Activated CD4-positive, alpha-beta T cell treated with anti-CD3 and anti-CD28 coated beads, Interleukin-2, amount 10 ng/mL, durations not matched to agents 24 days and 14 days (primary cell): ENCODE measurements at places on chromosomes 2 and 18.

DNA sequence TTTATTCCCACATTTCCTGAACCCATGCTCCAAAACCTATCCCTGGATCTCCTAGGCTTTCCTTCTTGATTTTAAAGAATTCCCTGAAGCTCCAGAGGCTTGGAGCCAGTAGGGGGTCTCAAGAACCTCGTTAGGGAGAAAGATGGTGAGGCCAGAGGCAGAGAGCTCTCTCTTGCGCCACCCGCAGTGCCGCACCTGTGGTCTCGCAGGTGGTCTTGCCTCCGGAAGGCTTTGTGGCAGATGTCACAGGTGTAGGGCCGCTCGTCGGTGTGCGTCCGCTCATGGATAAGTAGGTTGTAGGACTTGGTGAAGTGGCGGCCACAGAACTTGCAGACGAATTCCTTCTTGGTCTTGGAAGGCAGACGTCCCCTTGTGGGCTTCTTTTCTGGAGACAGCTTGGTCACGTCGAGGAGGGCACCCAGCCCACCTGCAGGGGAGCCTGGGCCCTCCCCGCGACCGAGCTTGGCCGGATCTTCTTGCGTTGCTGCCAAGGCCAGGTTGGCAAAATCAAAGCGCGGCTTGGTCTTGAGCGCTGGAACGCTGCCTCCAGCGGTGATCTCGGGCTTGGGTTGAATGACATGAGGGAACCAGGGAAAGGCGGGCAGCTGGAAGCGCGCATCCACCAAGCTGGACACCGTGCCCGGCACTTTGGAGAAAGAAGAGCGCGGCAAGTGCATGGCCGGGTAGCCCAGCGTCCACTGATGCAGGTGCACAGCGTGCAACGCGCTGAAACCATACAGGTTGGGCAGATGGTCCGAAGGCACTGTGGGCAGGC lies 5.3 kb downstream of the OSR1 start:
- peak; percentile 53 for DNase-seq

- DNase-seq: no peak
Observed at GRCh38 chr18:31581498-31582197, 10.0 kb upstream of the TTR start.

DNA sequence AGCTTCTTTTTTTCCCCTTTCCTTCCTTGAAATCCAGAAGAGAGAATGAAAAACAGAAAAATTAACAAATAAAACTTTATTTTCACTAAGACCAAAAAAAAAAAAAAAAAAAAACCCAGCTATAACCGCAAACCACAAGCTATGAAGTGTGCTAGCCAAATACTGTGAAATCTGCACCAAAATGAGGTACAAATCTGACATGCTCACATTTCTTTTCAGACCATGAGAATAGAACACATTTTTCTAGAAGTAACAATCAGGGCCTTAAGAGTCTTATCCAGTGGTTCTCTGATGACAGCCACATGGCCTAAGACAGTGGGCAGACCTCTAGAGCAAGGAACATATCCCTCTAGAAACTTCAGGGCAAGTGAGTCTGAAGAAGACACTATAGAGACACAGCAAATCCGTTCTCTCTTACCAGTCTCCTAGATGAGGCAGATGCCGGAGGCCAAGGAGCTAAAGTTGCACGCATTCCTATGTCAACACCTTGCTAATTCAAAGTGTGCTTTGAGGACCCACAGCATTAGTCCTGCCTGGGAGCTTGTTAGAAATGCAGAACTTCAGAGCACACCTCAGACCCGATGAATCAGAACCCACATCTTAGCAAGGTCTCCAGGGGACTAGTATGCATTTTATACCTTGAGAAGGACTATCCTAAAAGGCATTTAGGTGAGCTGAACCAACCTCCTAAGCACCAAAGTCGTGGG lies 317.1 kb downstream of the MYCN start:
- DNase-seq: no peak

- DNase-seq: peak; percentile 64
Observed at GRCh38 chr2:171864357-171864985, 29.6 kb downstream of the SLC25A12 start.

- DNase-seq: peak; percentile 72
Observed at GRCh38 chr18:23136326-23137096, 1.2 kb downstream of the CABLES1 start.

DNA sequence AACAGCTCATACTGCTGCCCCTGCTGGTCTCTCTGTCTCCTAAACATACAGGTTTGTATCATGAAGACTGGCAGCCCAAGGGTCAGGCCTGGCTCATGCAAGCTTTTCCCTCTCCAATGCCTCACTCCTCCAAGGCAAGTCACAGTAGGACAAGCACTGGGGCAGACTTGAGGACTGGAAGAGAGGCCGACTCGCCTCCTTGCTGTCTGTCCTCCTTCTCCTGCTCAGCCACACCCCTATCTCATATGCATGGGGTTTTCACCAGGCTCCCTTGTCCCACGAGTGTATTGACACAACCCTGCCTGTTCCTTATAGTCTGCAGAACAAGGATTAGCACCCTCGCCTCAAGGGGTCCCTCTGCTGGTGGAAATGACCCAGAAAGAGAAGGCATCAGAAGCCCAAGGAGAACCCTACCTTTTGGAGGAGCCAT lies 223.7 kb downstream of the SOX11 start:
- peak; percentile 59 for DNase-seq

- DNase-seq: no peak
Observed at GRCh38 chr2:27954221-27954673, 63.7 kb downstream of the BABAM2 start.

- no peak for DNase-seq
Observed at GRCh38 chr2:230687498-230687897, 25.1 kb upstream of the CAB39 start.

- DNase-seq: no peak
Observed at GRCh38 chr2:200943527-200944105, 19.8 kb downstream of the ORC2 start.

DNA sequence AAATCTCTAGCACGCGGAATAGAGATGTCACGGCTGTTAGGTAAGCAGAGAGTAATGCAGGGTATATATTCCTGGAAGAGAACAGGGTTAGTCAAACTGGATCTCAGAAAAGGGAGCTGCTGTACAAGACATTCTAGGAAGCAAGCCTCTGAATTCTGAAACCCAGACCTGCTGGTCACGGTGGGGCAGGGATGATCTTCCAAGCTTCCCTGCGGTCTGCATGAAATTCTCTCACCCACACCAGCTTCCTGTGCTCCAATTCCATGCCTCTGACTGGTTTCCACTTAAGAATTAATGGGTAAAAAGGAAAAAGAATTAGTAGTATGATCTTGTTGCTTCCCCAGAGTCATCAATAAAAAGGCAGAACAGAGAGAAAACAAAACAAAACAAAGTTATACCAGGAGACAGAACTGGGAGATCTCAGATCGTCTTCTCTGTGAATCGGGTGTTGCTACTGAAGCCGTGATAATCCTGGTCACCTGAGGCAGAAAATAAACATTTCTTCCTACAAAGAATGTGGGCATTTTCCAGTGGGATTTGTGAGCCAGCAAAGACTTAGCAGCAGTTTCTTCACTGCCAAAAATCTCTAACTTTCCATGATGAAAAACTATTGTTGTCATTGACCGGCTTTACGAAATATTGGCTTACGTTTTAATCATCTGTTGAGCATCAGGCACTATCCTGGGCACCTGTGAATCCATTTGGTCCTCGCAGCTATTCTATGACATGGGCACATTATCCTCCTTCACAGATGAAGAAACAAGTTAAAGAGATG lies 5.3 kb upstream of the CYP27C1 start:
- no peak for DNase-seq

DNA sequence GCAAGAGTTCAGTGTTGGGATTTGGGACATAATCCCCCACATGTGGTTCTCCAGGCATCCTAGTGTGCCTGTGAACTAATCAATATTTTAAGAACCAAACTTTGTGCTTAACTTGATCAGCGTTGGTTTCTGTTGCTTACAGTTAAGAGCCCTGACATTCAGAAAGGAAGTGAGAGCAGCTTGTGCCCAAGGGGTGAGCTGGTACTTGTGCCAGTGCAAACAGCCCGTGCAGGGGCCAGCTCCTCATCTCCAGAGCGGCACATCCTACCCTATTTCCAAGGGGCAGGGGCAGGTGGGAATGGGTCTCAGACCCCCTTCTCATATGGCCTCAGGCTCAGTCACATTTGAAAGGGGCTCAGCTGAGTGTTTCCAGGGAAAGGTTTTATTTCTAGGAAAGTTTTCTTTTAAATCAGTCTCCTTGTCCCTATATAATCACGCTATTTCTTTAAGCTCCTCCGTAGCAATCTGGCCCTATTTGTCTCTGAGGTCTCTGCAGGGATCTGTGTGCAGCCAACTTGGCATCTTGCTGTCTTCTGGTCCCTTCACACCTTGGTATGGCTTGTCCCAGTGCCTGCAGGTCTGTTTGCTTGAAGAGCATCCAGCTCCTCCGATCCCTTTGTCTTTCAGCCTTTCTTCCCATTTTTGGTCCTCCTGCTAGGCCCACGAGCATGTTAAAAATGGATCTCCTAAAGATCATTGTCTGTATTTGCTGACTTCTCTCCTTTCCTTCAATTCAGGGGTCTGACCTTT lies 358.9 kb downstream of the HRH4 start:
- DNase-seq: no peak

- DNase-seq: no peak
Observed at GRCh38 chr18:75000920-75001319, 208.0 kb downstream of the PTGR3 start.
